HCT116 (cell line): ENCODE measurements at places on chromosomes 4 and X.

DNA sequence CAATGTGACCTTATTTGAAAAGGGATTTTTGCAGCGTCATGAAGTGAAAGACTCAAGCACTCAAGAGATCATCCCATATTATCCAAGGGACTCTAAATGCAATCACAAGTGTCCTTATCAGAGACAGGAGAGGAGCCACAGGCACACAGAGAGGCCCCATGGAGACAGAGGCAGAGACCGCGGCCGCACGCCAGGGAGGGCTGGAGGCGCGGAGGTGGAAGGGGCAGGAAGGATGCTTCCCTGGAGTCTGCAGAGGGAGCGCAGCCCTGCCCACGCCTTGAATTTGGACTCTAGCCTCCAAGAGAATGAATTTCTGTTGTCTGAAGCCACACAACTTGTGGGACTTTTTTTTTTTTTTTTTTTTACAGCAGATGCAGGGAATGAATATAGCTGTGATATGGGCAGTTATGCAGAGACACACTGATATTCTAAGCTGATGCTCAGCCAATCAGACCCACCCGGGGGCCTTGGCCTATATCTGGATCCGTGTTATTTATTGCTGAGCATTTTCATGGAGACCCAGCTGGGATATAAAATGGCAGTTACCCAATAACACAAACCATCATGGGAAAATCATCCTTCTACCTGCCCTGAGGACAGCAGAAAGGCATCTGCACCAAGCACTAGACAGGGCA, 244.8 kb upstream of the PSAPL1 start:
- no peak for DNase-seq

- no peak for DNase-seq
Measured at GRCh38 chr4:17807446-17807845, 3.1 kb downstream of the DCAF16 start.

DNA sequence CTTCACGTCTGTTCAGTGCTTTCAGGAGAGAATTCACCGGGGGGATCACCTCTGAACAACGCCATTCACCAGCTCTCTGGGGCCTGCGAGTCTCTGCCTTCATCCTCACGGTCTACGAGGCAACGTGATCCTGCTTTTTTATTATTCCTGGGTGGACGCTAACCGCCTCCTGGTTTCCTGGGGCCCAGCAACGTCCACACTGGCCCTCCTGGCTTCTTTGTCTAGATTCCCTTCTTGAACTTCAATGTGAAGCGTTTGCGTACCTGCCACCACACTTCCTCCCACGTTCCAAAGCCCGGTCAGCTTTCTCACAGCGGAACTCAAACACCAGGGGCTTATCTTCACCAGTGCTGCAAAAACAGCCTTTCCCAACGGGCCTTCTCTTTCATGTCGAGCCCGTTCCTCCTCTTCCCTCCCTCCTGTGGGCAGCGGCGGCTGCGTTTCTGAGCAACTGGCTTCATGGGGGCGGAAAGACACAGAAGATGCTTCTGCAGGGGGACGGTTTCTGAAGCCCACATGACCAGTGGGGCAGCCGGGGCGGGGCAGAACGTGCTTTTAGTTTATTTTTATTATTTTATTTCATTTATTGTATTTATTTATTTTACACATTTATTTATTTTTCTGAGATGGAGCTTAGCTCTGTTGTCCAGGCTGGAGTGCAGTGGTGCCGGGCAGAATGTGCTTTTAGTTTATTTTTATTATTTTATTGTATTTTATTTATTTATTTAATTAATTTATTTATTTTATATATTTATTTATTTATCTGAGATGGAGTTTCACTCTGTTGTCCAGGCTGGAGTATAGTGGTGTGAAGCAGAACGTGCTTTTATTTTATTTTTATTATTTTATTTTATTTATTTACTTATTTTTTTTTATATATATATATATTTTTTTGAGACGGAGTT, 64.6 kb downstream of the CRLF2 start:
- no peak for DNase-seq

- no peak for DNase-seq
Measured at GRCh38 chr4:8916351-8916885, 44.8 kb upstream of the HMX1 start.

DNA sequence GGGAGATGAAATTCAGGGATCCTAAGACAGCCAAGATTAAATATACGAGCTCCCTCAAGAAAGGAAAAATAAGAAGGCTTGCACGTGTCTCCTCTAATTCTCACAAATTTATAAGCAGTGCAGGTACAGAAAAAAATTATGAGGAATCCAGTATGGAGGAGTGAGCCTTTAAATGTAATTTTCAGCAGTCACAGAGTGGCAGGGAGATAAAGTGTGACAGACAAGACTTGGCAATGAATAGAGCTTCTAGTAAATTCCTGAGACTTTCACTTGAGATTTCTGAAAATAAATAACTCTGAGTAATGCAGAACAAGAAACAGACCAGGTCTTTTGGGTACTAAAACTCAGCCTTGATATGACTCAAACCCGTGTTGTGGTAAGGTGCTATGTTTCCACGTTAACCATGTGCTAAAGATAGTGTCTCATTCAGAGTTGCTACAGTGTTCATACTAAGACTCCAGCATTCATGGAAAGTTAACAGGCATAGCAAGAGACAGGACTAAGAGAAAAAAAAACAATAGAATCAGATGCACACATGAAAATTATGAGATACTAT, 119.8 kb downstream of the SPOCK3 start:
- DNase-seq: no peak

GRCh38 chrX:31227250-31227649, 155.4 kb upstream of the FTHL17 start:
- no peak for DNase-seq

DNA sequence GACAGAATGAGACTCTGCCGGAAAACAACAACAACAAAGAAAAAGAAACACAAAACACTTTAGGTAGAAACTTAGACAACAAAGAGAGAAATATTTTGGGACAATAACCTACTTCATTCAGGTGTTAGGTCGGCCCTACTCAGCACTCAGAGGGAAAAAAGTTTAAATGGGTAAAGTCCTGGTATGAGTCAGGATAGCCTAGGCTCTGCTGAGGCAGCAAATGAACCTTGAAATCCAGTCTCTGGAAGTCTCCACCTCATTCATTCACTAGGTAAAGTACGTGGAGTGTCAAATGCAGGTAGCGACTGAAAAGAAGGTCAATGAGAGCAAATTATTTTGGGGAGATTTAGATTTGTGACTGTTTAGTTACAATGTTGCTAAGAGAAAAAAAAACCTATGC, 127.4 kb downstream of the FHDC1 start:
- no peak for DNase-seq

- peak; percentile 36 for DNase-seq
Measured at GRCh38 chrX:46179748-46180147, 365.5 kb downstream of the ZNF674 start.

GRCh38 chr4:100708776-100709175, 191.0 kb upstream of the EMCN start:
- no peak for DNase-seq

- DNase-seq: no peak
Measured at GRCh38 chrX:15343075-15343476, 7.8 kb upstream of the PIGA start.

- DNase-seq: no peak
Measured at GRCh38 chr4:8746523-8747466, 124.8 kb downstream of the HMX1 start.

DNA sequence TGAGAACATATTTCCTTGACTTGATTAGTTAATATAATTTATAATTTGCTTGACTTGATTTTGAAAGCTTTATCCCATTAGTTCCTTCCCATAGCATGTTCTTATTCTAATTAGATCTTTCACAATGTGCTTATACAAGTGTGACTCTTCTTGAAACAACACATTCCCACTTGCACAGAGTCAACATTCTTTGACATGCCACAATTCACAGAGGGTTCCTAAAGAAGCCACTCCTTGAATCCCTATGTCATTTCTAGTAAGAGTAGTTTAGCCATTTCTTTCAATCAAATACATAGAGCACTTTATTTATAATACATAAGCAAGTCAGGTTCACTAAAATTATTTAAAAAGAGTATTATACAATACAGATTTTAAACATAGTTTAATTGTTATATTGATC, 228.9 kb upstream of the GRID2 start:
- no peak for DNase-seq

- DNase-seq: no peak
Measured at GRCh38 chr4:15416357-15417232, 11.2 kb upstream of the C1QTNF7 start.

DNA sequence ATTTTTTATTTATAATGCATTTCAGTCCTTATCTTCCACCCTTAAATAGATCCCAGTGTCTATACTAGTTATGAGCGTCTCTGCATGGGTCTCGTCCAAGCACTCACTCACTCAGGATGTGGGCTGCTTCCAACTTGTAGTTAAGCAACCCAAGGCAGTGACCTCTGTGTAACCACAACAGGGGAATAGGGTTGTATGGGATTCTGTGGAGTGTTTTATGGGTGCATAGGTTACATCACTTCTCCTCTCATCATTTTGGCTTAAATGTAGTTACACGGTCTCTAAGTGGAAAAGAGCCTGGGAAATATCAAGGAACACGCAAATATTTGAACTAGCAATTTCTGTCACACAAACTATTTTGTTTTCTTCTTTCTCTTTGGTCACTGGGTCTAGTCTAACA, 931.0 kb downstream of the STIM2 start:
- DNase-seq: no peak

- DNase-seq: no peak
Measured at GRCh38 chr4:60808726-60809485, 391.2 kb upstream of the ADGRL3 start.

DNA sequence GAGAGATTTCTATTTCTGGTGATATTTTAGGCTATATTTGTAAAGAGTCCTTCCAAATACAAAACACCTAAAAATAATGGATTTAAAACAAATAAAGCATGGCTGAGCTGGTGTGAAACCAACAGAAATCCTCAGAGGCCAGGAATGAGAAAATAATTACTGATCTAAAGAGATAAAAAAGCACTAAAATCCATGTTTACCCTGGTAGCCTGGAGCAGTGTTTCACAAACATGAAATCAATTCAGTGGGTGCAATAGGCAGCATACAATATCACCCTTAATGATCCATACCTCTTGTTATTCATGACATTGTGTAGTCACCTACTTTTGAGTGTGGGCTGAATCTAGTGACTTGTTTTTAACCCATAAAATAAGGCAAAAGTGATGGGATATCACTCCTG, 14.6 kb downstream of the PFKFB1 start:
- no peak for DNase-seq

DNA sequence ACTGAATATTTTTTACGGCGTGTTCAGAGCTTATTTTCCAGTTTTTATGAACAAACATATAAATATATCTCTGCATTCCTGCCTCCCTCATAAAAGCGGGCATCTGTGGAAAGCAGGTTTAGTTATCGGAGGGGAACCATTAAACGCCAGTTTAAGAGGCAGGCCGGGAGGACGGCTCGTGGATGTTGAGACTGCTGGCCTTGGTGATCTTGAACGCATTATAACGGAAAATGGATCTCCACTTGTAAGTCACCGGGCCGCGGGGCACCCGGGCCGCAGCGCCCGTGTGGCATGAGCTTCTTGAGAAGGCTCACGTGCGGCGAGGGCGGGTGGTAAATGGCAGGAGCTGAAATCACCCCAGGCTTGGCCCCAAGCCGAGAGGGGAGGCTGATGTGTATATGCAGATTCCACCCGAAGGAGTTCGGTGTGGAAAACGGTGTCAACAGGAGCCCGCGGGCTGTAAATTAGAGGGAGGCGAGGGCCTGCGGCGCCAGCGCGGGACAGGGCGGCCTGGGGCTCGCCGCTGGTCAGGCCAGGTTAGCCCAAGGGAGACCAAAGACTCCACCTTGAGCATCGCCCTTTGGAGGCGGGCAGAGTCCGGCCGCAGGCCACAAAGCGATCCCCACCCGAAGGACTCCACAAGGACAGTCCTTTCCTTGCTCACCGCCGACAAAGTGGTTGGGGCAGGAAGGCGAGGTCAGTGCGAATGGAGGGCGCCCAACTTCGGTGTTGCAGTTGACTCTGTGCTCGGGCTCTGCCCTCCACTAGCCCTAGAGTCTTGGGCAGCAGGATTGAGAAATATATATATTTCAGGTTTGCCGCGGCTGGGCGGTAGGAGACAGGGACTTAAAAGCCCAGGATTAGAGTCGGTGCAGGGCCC, 1.3 kb upstream of the HAND2 start:
- DNase-seq: no peak

- no peak for DNase-seq
Measured at GRCh38 chr4:24511371-24512063, 72.8 kb downstream of the DHX15 start.

GRCh38 chr4:4867375-4868039, 8.0 kb downstream of the MSX1 start:
- no peak for DNase-seq
